ENCODE measurements at places on chromosomes 16 and 17.
A peak's percentile ranks its signal among the peaks of the same experiment; 100 is the strongest.

- no peak for DNase-seq
Observed at GRCh38 chr16:53642094-53642493, 61.6 kb downstream of the RPGRIP1L start.

DNA sequence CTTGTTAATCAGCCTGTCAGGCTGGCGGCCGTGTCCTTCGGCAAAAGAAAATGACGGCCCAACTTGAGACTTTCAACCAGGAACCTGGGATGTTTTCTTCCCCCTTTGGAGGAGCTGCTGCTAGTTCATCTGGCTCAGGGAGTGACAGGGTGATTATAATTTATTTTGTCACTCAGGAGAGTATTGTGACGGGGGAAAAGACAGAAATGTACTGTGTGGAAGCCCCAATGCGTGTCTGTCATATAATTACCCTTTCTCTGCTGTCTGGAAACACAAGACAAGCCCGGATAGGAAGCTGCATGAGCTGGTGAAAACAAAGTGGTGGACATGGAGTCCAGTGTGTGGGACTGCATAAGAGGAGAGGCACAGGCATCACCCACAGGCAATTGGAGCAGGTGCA is 326.2 kb upstream of the HSBP1 start:
- DNase-seq, result no peak

- no peak for DNase-seq
Observed at GRCh38 chr17:63701868-63702720, 2.2 kb upstream of the LIMD2 start.

DNA sequence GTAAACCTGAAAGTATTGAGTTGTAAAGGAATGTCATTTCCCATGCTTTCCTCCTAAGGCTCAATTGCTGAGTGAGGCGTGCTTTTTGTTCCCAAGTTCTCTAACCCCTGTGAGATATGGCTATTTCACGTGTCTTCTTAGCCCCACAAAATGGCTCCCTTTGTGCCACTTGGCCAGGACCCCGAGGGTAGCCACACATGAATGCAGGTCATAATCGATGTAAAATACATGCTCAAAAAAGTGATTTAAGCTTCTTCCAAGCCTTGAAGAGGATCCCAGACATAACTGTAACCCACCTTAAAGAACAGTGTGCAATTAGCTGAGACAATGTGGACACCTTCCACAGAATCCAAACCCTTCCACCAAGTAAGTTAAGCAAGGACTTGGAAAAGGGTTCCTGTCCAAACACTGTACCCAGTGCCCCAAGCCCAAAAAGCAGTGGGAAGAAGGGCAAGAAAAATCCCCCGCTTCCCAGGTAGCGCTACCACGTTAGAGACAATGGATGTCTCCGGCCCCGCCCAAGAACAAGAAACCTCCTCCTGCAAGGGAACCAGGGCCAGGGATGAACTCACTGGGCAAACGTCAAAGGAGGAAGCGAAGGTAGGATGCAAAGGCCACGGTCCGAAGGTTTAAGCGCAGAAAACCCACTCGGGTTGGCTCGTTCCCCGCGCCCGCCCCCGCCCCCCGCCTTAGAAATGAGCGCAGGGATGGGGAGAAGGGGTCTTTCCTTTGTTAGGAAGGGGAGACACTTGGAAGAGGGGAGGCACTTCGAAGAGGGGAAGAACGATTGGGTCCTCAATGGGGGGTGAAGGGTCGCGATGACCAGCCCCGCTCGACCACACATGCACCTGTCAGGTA is 1.2 kb downstream of the JPT1 start:
- no peak for DNase-seq

- no peak for DNase-seq
Observed at GRCh38 chr17:48093341-48094045, 7.8 kb downstream of the CBX1 start.

GRCh38 chr17:39617446-39618245 is 9.1 kb upstream of the PPP1R1B start:
- peak; percentile 33 for DNase-seq

- DNase-seq, result no peak
Observed at GRCh38 chr17:49987290-49987585, 7.8 kb downstream of the DLX3 start.

DNA sequence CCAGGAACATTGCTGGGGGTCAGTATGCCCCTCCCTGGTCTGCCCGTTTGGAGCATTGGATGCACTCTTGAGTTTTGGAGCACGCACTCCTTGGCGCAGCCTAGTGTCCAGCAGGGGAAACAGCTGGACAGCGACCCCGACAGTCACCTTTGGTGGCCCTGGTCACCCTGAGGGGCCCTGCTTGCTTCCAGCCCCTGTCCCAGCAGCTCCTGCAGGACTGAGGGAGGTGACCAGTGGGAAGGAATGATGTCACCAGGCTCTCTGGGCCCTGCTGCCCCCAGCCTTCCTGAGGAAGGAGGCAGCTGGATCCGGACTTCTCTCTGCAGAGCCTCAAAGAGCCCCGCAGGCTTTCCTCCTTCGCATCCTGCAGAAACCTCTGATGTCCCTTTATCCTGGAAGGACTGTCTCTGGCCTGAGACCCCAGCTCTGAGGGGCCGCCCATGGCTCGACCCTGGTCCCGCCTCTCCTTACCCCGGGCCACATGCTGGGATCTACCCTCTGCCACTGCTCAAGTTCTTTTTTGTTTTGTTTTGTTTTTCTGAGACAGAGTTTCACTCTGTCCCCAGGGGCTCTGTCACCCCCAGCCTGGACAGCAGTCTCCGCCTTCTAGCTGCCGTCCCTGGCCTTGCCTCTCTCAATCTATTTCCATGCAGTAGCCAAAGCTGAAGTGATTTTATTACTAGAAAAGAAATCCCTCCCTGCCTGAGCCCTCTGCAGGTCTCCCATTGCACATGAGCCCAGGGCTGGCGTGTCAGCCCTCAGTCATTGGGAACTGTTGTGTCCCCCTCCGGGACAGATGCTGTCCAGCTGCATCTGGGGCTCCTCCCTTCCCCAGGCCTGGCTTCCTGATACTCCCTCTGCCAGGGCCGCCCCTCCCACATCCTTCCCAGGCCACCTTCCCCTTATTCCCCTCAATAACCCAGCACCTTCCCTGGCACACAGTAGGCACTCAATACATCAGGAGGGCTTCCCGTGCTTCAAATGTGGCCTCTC is 11.6 kb downstream of the ZSCAN10 start:
- no peak for DNase-seq

- DNase-seq, result no peak
Observed at GRCh38 chr17:6525141-6525540, 31.2 kb downstream of the PITPNM3 start.
